ENCODE measurements at places on chromosomes 12 and 14. TPM values are rescaled to one million over a fixed set of nuclear protein-coding genes. Genes with fewer than 3 reads are reported as not detected.

DNA sequence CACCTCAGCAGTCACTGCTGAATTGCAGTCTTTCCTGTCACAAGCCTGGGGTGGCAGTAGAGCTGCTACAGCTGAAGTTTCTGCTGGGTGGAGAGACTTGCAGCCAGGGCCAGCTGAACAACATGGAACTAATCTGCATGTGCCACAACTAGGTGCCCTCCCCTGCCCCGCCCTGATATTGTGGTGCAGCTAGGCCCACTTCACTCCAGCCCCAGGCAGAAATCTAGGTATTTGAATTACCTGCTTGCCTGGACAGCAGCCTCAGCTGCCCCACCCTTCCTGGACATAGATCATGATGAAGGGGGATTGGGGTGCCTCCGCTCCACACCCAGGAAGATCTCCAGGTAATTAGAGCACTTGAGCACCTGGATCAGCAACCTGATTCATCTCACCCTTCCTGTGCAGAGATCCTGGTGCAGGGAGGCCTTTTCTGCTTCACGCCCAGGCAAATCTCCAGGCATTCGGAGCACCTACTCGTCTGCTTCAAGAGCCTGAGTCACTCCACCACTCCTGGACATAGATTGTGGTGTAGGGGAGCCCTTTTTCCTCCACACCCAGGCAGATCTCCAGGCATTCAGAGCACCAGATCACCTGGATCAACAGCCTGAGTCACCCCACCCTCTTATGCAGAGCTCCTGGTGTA lies 477.0 kb downstream of the SOX5 start:
- H3K27me3 ChIP-seq: no peaks in the 10 kb centered on the region
- H3K4me3 ChIP-seq: no peak overlapping the region
- no peaks in the 10 kb centered on the region for H3K36me3 ChIP-seq
- H3K4me1 ChIP-seq: no peaks in the 10 kb centered on the region
- no peak overlapping the region for H3K27ac ChIP-seq

GRCh38 chr12:100493396-100494012 lies 19.8 kb downstream of the NR1H4 start:
- H3K4me1 ChIP-seq: no peaks in the 10 kb centered on the region
- H3K27ac ChIP-seq: no peak overlapping the region
- no peaks in the 10 kb centered on the region for H3K36me3 ChIP-seq
- no peaks in the 10 kb centered on the region for H3K27me3 ChIP-seq
- DNase-seq: no peak

DNA sequence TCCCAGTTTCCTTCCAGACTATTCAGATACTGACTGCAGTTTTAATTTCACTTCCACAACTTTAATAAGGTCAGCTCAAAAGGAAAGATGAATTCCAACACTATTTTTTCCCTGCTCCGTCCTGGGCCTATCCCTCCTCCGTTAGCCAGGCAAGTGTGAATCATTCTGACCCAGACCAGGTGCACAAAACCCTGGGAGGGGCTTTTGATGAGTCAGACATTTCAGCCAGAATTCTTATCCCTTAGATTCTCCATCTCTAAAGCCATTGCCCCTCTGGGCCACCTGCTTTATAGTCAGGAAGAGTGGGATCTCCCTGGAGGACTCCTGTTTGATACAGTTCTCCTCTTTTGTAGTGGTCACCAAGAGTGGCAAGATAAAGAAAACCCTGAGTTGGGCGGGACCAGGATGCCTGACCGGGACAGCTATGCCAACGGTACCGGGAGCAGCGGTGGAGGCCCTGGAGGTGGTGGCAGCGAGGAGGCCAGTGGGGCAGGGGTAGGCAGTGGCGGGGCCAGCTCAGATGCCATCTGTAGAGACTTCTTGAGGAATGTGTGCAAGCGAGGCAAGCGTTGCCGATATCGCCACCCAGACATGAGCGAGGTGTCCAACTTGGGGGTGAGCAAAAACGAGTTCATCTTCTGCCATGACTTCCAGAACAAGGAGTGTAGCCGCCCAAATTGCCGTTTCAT lies 2.2 kb downstream of the ZC3H10 start:
- H3K4me1 ChIP-seq: peaks cover 27% of the 10 kb centered on the region
- H3K4me3 ChIP-seq: no peak overlapping the region
- H3K36me3 ChIP-seq: peaks cover 27% of the 10 kb centered on the region
- peak overlapping the region; percentile 95 for H3K27ac ChIP-seq

GRCh38 chr12:124869059-124869665 lies 5.5 kb upstream of the SCARB1 start:
- H3K27ac ChIP-seq: peak overlapping the region; percentile 61
- H3K27me3 ChIP-seq: no peaks in the 10 kb centered on the region
- no peak overlapping the region for H3K4me3 ChIP-seq
- H3K4me1 ChIP-seq: peaks cover 17% of the 10 kb centered on the region
- no peaks in the 10 kb centered on the region for H3K36me3 ChIP-seq
- peak; percentile 60 for DNase-seq

- H3K36me3 ChIP-seq: no peaks in the 10 kb centered on the region
- H3K4me1 ChIP-seq: peaks cover 5% of the 10 kb centered on the region
- H3K4me3 ChIP-seq: peak overlapping the region; percentile 40
- DNase-seq: no peak
Measured at GRCh38 chr12:42692749-42693148, 103.2 kb upstream of the PRICKLE1 start.

GRCh38 chr14:53956427-53957201 lies at the start of gene BMP4:
TSS of gene BMP4 (minus strand) at chr14:53956825. CDS start at chr14:53952222, 4,603 bp downstream.
- peak within 1 kb of the TSS; percentile 88 for H3K27ac ChIP-seq
- peaks cover 4% of the 10 kb centered on the region for H3K4me1 ChIP-seq
- H3K4me3 ChIP-seq: peak within 1 kb of the TSS; percentile 64
- DNase-seq: peak; percentile 91

The LALBA gene
- not detected for total RNA-seq

GRCh38 chr12:106068296-106068695 lies 70.5 kb downstream of the NUAK1 start:
- no peak overlapping the region for H3K27ac ChIP-seq
- no peaks in the 10 kb centered on the region for H3K36me3 ChIP-seq
- DNase-seq: no peak
- no peak overlapping the region for H3K4me3 ChIP-seq

The NDRG2 gene
- total RNA-seq: 69.8 TPM

DNA sequence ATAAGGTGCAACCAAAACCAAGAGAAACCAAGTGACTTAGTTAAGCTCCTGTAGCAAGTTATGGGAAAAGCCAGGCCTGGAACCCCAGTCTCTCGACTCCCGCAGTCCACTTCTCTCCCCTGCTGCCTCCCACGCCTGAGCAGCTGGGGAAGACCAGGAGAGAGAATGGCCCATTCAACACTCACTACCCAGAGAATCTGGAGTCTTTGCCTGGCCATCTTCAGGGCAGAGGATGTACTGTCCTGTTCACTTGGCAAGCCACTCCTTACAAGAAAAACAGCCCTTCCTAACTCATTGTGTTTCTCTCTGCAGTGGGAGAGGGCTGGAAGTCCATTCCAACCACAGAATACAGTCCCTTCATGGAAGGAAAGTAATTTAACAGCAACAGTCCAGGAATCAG lies 1.8 kb downstream of the PITPNM2 start:
- H3K4me3 ChIP-seq: peak overlapping the region; percentile 81
- no peaks in the 10 kb centered on the region for H3K27me3 ChIP-seq
- H3K4me1 ChIP-seq: peaks cover 21% of the 10 kb centered on the region
- peak overlapping the region; percentile 79 for H3K27ac ChIP-seq
- no peaks in the 10 kb centered on the region for H3K36me3 ChIP-seq

DNA sequence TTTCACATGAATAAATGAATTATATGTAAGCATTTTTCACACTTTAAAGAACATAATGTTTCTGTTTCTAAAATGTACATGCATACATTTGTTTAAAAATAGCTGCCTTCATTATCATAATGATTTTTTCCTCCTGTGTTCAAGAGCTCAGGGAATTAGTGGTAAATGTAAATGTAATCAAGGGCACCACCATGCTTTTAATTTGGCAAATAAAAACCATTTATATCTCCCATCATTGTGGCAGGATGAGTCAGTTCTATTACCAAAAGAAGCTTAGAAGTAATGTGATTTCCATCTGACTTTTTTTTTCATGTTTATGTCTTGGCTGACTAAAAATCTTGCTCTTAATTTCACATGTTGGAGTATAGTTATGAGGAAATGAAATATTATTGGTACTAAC lies 176.1 kb downstream of the GXYLT1 start:
- H3K4me1 ChIP-seq: no peaks in the 10 kb centered on the region
- no peaks in the 10 kb centered on the region for H3K27me3 ChIP-seq
- H3K36me3 ChIP-seq: no peaks in the 10 kb centered on the region
- H3K4me3 ChIP-seq: no peak overlapping the region

The OTX2 gene
- total RNA-seq: not detected

- peaks cover 66% of the 10 kb centered on the region for H3K4me1 ChIP-seq
- no peak overlapping the region for H3K27ac ChIP-seq
- no peaks in the 10 kb centered on the region for H3K36me3 ChIP-seq
- no peak for DNase-seq
- no peak overlapping the region for H3K4me3 ChIP-seq
- H3K27me3 ChIP-seq: no peaks in the 10 kb centered on the region
Measured at GRCh38 chr14:100246809-100247428, 8.0 kb downstream of the YY1 start.

- H3K27me3 ChIP-seq: peaks cover 45% of the 10 kb centered on the region
- peak overlapping the region; percentile 51 for H3K4me3 ChIP-seq
- DNase-seq: no peak
- H3K4me1 ChIP-seq: peaks cover 41% of the 10 kb centered on the region
Measured at GRCh38 chr12:48000878-48001504, 3.3 kb downstream of the COL2A1 start.

DNA sequence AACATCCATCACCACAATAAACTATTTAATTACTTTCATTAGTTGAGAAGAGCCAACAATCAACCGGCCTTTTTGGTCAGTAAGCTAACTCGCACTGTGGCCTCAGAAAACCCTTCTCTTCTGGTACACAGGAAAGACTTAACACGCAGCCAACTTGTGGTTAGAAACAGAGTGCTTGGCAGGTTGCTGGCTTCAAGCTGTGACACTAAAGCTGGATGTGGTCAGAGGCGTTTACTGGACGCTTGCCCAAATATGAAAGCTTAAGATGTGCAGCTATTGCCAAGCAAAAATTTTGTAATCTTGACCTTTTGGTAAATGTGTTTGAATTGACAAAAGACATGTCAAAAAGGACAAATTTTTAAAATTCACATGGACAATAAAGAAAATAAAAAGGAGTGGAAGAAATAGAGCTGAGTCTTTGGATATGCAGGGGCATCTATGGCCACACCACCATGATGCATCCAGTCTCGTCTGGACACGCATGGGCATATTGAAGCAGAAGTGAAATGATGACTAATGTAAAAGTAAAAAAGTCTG lies 2.6 kb upstream of the KLRK1 start:
- H3K4me3 ChIP-seq: no peak overlapping the region
- no peaks in the 10 kb centered on the region for H3K36me3 ChIP-seq
- H3K4me1 ChIP-seq: peaks cover 22% of the 10 kb centered on the region
- peak; percentile 84 for DNase-seq
- H3K27ac ChIP-seq: no peak overlapping the region

DNA sequence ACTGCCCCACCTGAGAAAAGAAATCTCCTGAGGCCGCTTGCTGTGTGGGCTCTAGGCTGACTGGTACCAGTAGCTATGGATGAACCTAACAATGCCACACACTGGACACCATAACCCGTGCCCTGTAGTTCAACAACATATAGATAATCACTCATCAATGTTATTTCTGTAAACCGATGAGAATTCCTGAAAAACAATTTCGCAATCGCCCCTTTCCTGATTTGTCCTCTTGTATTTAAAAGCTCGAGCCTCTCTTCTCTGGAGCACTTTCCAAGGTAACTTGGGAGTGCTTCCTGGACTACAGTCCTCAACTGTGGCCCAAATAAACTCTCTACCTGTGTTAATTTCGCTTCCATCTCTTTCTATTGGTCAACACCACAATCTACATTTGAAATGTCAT lies 26.1 kb upstream of the PPP2R5C start:
- H3K27ac ChIP-seq: no peak overlapping the region
- H3K27me3 ChIP-seq: no peaks in the 10 kb centered on the region
- H3K4me3 ChIP-seq: no peak overlapping the region
- no peaks in the 10 kb centered on the region for H3K36me3 ChIP-seq
- DNase-seq: no peak

DNA sequence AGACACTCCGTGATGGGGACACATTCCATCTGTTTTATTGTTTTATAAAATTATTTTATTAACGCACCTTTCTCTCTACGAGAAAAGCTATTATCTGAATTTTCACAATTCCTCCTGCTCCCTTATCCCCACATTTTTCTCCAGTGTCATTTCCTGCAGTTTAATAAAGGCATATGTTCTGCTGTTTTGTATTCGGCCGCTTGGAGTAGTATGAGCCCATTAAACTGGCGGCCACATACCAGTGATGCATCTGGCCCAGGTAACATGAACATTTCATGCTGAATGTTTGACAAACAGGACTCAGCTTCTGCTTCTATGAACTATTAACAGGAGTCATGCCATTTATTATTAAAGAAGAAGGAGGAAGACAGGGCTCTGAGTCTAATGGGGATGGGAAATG lies 511.0 kb downstream of the TMEM121 start:
- no peaks in the 10 kb centered on the region for H3K4me1 ChIP-seq
- H3K27me3 ChIP-seq: no peaks in the 10 kb centered on the region
- H3K4me3 ChIP-seq: no peak overlapping the region
- DNase-seq: no peak
- no peak overlapping the region for H3K27ac ChIP-seq

GRCh38 chr14:98323836-98324235 lies 948.2 kb downstream of the BCL11B start:
- no peak overlapping the region for H3K27ac ChIP-seq
- no peak for DNase-seq
- no peaks in the 10 kb centered on the region for H3K27me3 ChIP-seq
- no peaks in the 10 kb centered on the region for H3K4me1 ChIP-seq

GRCh38 chr12:124323771-124324530 lies 29.1 kb downstream of the RFLNA start:
- no peak overlapping the region for H3K27ac ChIP-seq
- no peak overlapping the region for H3K4me3 ChIP-seq
- no peaks in the 10 kb centered on the region for H3K4me1 ChIP-seq
- H3K27me3 ChIP-seq: no peaks in the 10 kb centered on the region
- DNase-seq: no peak

The TPPP2 gene
- total RNA-seq: not detected

The FBLN5 gene
- 114 TPM for total RNA-seq

The PRH2 gene
- not detected for total RNA-seq

The CLEC9A gene
- not detected for total RNA-seq

- H3K27ac ChIP-seq: peak overlapping the region; percentile 23
- H3K27me3 ChIP-seq: no peaks in the 10 kb centered on the region
- H3K4me3 ChIP-seq: no peak overlapping the region
- no peaks in the 10 kb centered on the region for H3K36me3 ChIP-seq
- DNase-seq: no peak
- H3K4me1 ChIP-seq: peaks cover 56% of the 10 kb centered on the region
Measured at GRCh38 chr14:55121628-55122439, 7.2 kb upstream of the LGALS3 start.

Measured in upper lobe of left lung (tissue), 6 donors.